ENCODE measurements at places on chromosomes 3 and 15.

- no peak for DNase-seq
These were observed 19.8 kb upstream of the TNFSF10 start for GRCh38 chr3:172542999-172543398.

- DNase-seq = no peak
- H3K27ac ChIP-seq = no peak overlapping the region
- no peaks in the 10 kb centered on the region for H3K27me3 ChIP-seq
- peaks cover 9% of the 10 kb centered on the region for H3K36me3 ChIP-seq
These were observed 141.8 kb upstream of the BHLHE40 start for GRCh38 chr3:4837374-4837930.

DNA sequence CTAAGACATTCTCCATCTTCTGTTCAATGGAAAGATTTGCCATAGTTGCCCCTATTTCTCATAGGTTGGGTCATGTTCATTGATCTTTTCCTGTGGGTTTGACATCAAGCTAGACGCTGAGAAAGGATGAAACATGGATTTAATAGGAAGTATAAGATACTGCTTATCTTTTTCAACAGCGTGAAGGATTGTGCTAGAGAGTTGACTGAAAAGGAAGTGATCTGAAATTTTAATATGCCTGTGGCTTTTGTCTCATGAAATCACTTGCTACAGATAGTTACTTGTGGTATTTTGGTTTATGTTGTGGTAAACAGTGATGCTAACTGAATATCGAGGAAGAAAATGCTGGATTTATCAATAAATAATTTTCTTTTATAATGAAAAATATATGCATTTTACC lies 442.9 kb downstream of the EDEM1 start:
- H3K4me3 ChIP-seq = no peak overlapping the region
- H3K36me3 ChIP-seq = no peaks in the 10 kb centered on the region
- H3K27ac ChIP-seq = no peak overlapping the region

GRCh38 chr15:90691369-90691768 lies 25.8 kb upstream of the BLM start:
- H3K27ac ChIP-seq = no peak overlapping the region
- H3K4me1 ChIP-seq = no peaks in the 10 kb centered on the region
- H3K36me3 ChIP-seq = no peaks in the 10 kb centered on the region
- DNase-seq = no peak
- no peaks in the 10 kb centered on the region for H3K27me3 ChIP-seq
- no peak overlapping the region for H3K4me3 ChIP-seq

GRCh38 chr15:69358850-69359249 lies 55.3 kb upstream of the KIF23 start:
- no peak overlapping the region for H3K4me3 ChIP-seq
- no peaks in the 10 kb centered on the region for H3K36me3 ChIP-seq
- no peaks in the 10 kb centered on the region for H3K27me3 ChIP-seq
- H3K27ac ChIP-seq = no peak overlapping the region

GRCh38 chr3:187198490-187198889 lies 1.2 kb downstream of the RTP1 start:
- H3K4me1 ChIP-seq = no peaks in the 10 kb centered on the region
- no peak for DNase-seq
- H3K27ac ChIP-seq = no peak overlapping the region
- H3K36me3 ChIP-seq = no peaks in the 10 kb centered on the region

- DNase-seq = no peak
- H3K27me3 ChIP-seq = no peaks in the 10 kb centered on the region
- no peaks in the 10 kb centered on the region for H3K36me3 ChIP-seq
- no peak overlapping the region for H3K4me3 ChIP-seq
- peaks cover 2% of the 10 kb centered on the region for H3K4me1 ChIP-seq
These were observed 2.5 kb downstream of the FOXL2NB start for GRCh38 chr3:138949445-138950005.

DNA sequence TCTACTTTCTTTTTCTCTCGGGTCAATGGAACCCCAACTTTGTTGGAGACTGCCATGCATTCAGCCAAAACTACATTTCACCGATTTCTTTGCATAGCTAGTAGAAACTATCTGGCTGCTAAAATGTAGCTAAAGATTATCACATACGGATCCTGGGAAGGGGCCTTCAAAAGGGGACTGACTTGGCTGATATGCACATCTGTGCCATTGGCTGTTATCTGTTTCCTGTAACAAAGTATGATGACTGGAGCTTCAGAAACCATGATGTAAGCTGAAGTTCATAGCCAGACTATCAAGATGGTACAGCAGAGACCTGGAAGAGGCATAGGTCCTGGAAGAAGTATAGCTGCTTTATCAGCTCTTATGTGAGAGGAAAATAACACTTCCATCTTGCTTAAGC lies 179.1 kb downstream of the NSUN3 start:
- no peaks in the 10 kb centered on the region for H3K4me1 ChIP-seq
- no peaks in the 10 kb centered on the region for H3K36me3 ChIP-seq
- no peak overlapping the region for H3K4me3 ChIP-seq
- H3K27ac ChIP-seq = no peak overlapping the region
- DNase-seq = no peak

DNA sequence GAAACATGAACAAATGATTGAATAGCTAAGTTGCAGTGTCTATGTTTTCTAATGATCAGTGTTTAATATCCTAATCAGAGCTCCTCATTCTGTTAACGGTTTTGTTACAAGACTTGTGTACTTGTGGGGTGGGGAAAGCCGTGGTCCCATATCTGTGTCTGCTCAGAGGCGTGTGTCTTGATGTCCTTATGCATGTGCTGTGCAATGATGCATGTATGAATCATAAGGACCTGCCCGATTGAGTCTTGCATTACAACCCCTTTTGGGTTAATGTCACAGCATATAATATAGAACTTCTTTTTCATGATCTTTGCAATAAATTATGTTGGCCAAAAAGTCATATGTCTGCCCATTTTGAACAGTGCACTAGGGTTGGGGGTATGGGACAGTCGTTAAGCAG lies 233.4 kb downstream of the ITPR1 start:
- H3K4me1 ChIP-seq = no peaks in the 10 kb centered on the region
- H3K27ac ChIP-seq = no peak overlapping the region
- no peaks in the 10 kb centered on the region for H3K36me3 ChIP-seq

DNA sequence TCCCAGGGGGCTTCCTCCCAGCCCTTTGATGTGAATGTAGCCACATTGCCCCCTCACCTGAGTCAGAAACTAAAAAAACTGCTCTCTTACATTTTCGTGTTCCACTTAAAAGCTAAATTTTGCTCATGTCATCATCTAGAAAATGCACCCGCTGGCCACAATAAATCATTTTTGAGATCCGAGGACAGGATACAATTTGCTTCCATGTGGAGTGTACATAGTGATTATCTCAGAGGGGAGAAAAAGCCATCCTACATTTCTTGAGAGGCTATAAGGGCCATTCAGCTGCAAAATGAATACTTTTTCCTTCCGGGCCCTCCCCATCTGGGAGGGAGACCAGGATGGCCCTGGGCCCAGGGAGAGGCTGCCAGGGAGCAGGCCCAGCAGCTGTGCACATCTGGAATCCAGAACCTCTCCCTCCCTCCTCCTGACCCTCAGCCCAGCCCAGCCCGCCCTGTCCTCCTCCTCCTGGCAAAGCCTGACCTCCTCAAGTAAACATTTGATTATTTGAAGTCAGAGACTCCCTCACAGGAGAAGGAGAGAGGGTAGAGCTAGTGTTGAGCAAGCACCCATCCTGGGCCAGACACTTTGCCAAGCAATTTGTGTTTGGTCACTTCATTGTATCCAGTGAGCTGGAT lies 59.1 kb downstream of the CORO2B start:
- no peak overlapping the region for H3K4me3 ChIP-seq
- no peaks in the 10 kb centered on the region for H3K27me3 ChIP-seq
- no peaks in the 10 kb centered on the region for H3K4me1 ChIP-seq
- H3K27ac ChIP-seq = no peak overlapping the region
- H3K36me3 ChIP-seq = no peaks in the 10 kb centered on the region

- H3K27me3 ChIP-seq = no peaks in the 10 kb centered on the region
- no peak for DNase-seq
- H3K4me1 ChIP-seq = no peaks in the 10 kb centered on the region
These were observed 50.1 kb downstream of the LYSMD4 start for GRCh38 chr15:99683000-99683670.

Data from aorta (tissue), 5 donors.